Suppressor macrophage treated with lipopolysaccharide for 4 hours (primary cell): ENCODE measurements at places on chromosomes 3 and 15.
A peak's percentile ranks its signal among the peaks of the same experiment; 100 is the strongest.

DNA sequence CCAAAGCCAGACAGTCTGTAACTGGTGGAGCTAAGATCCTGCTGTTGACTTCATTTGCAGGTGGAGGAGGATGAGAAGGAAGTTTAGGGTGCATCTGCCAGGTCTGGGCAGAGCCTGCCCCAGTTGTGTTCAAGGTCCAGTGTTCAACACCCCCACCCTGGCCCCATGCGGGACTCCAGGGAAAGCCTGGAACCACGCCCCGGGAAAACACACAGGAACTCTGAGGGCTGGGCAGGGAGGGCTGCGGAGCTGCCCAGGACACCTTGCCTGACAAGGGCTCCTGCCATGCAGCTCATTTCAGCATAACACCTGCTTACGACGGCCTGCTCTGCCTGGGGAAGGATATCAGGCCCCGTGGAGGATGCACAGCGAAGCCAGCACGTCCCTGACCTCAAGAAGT lies 286.3 kb downstream of the XXYLT1 start:
- DNase-seq, result no peak

- no peak for DNase-seq
Observed at GRCh38 chr3:175477651-175478224, 618.6 kb downstream of the NAALADL2 start.

GRCh38 chr3:55655544-55655943 lies 168.4 kb upstream of the WNT5A start:
- DNase-seq, result no peak

- DNase-seq, result no peak
Observed at GRCh38 chr3:61315871-61316270, 64.6 kb upstream of the FHIT start.

DNA sequence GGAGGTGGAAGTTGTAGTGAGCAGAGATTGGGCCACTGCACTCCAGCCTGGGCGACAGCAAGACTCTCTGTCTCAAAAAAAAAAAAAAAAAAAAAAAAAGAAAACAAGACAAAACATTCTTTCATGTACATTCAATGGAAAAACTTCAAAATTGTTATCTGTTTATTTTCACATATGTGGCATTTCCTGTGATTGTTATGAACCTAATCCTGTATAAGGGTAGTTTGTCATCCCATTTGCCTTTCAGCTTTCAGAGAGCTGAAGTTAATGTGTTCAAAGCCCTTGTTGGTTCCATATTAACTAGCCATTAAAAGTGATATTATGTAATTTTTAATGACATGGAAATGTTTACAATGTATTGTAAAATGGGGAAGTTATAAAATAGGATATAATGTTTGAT lies 17.3 kb upstream of the NCK1 start:
- no peak for DNase-seq

DNA sequence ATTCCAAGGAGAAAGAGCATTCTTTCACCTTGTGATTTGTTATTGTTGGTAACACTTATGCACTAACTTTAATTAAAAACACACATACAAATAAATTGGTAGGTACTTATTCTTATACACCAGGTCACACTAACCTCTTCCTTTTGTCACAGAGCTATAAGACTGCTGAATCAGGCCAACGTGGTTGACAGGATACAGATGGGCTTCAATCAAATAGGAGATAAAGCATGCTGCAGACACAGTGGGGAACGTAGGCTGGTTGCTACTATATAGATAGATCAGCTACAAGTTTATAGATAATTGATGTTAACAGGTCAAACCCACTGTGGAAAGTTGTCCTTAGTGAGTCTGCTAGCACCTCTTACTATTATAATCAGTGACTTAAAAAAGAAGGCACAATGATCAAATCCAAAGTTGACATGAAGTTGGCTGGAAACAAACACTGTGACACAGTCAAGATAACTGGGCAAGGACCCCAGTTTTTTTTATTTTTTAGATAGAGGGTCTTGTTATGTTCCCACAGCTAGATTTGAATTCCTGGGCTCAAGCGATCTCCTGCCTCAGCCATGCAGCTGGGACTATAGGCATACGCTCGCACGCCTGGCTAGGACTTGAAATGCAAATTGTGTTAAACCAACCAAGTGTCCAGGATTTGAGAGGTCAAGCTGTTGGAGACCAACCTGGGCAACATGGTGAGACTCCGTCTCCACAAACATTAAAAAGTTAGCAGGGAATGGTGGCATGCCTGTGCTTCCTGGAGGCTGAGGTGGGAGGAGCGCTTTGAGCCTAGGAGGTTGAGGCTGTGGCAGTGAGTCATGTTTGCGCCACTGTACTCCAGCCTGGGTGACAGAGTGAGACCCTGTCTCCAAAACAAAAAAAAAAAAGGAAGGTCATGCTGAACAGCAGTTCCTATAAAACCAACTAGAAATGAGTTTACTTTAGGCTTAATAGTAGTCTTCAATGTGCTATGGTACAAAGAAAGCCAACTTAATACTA lies 97.9 kb upstream of the MEX3B start:
- DNase-seq, result no peak

DNA sequence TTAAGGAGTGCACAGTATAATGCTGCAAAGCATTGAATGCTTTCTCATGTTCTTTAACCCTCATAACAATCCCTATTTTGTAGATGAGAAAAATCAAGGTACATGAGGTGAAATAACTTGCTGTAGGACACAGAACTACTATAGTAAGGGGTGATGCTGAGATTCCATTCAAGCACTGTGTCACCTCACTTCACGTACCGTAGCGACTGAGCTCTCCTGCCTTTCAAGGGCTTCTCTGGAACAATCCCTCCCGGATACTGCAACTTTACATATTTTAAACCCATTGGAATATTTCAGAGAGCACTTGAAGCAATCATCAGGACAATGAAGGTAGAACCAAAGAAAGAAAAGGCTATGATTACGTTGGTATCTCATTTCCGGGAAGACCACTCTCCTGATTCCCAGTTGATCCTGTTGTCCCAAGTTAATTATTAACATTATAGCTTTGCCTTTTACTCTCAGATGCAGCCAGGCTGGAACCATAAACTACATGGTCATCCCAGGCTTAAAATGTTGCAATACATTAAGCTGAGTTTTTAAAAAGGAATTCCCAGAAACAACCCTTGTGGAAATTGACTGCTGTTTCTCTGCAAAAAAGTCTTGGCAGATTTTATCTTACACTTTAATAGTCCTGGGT lies 252.2 kb upstream of the IGF1R start:
- no peak for DNase-seq

- DNase-seq, result no peak
Observed at GRCh38 chr3:7684182-7684715, 817.4 kb upstream of the LMCD1 start.

GRCh38 chr3:65846936-65847335 lies 191.8 kb downstream of the MAGI1 start:
- DNase-seq, result no peak

DNA sequence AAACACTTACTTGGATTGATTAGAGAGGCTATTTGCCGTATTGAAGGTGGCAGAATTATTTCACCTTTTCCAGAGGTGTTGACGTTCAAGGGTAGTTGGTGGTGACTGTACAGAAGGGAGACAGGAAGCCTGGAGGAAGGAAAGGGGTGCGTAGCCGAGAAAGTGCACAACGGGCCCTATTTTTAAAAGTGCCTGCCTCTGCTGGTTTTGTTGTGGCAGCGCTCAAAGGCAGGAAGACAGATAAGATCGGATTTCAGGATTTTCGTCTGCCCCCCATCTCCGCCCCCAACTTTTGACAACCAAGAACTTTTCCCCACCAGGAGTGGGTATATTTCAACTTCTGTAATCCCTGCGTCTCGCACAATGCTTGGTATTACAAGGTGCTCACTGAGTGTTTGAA lies 38.5 kb downstream of the SMAD3 start:
- no peak for DNase-seq

GRCh38 chr15:52163321-52164190 lies 27.6 kb downstream of the GNB5 start:
- DNase-seq, result no peak

- DNase-seq, result no peak
Observed at GRCh38 chr3:65786890-65787289, 251.8 kb downstream of the MAGI1 start.

DNA sequence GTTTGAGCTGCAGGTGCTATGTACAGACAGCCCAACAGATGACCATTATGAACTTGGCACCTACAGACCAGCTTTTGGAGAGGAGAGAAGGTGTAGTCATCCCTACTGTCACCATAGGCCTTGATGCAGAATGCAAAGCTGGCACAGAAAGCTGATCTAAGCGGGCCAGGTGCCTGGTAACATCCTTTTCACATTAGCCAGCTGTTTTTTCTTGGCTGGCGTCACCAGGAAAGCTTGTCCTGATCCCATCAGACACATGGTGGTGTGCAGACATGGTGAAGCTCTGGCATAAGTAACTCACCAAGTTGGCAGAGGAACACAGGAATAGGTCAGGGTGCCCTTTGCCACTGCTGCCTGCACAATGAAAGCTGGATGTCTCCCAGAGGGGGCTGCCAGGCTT lies 97.2 kb upstream of the MB21D2 start:
- no peak for DNase-seq

GRCh38 chr3:11547498-11547897 lies 96.2 kb downstream of the VGLL4 start:
- DNase-seq, result peak; percentile 12

DNA sequence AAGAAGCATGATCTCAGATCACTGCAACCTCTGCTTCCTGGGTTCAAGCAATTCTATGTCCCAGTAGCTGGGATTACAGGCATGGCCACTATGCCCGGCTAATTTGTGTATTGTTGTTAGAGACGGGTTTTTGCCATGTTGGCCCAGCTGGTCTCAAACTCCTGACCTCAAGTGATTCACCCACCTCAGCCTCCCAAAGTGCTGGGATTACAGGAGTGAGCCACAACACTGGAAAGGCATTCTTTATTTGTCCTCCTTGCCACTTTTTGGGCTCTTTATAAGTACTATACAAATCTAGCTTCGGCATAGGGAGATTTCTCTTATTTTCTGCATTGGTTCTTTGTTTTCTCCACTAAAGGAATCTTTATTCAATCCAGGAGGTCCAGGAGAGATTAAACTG lies 18.6 kb downstream of the CMTM8 start:
- DNase-seq, result no peak
